ENCODE measurements at places on chromosomes 2 and 18.

GRCh38 chr2:168458139-168458538 is 2.1 kb downstream of the CERS6 start:
- no peak for DNase-seq

GRCh38 chr2:218047536-218048225 is 21.4 kb upstream of the RUFY4 start:
- no peak for DNase-seq

GRCh38 chr2:26706616-26707473 is 14.3 kb downstream of the KCNK3 start:
- DNase-seq = peak; percentile 24

- DNase-seq = no peak
Measured at GRCh38 chr2:8198766-8199382, 483.0 kb upstream of the ID2 start.

- DNase-seq = no peak
Measured at GRCh38 chr2:197284956-197285355, 25.6 kb downstream of the ANKRD44 start.

DNA sequence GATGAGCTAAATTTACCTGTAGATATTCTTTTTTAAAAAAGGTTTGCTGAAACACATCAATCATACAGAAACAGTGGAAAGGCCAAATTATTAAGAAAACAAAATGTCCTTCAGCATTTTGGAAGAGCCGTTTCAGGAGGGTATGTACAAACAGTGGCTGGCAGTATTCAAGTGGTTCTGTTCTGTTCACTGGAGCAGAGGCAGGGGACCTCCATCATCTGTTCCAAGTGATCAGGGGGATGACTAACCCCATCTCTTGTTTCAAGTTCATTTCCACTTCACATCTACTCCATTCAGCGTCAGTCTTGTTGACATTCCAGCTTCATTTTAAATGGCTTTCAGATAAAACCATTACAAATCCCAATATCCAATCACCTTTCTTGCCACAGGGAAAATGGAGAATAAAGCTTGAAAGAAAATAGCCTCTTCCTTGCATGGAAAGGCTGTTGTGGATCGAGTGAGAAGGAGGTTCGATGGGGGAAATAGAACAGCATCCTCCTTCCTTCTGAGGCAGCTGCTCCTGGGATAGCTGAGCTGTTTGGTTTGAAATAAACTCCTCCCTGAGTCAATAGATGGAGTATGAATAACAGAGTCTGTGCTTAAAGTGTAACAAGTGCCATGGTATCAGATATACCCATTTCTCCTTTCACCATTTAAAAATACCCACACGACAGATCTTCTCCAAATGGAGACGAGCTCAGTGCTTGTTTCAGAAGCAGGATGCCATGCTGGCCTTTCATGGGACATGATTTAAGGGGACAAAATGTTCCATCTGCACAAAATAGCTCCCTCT is 63.7 kb upstream of the OTOF start:
- DNase-seq = no peak

DNA sequence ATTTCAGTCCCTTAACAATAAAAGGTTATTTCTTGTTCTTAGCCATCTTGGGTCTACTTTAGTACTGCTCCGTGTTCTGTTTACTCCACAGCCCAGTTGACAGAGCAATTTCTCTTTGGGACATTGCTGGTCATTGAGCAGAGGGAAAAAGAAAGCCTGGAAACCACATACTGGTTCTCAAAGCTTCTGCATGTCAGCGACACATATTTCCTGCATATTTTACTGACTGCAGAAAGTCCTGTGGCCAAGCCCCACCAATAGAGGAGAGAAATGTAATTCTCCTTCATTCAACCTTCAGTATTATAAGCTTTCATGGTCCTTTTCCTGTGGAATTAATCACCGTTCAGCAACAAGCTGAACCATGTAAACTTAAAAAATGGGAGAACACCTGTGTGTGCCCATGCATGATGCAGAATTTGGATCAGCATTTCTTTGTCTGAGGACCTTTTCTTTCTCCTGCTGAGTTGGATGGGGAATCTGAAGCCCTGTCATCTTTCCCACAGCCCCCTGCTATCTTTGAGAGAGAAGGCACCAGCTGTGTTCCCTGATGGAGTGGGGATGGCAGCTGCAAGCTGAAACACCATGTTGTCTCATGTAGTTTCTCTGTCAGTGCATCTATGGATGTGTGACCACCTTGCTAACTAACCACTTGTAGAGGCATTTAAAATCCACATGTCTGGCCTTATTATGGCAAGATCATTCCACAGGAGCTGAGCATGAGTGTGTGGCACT is 431.6 kb downstream of the MEIS1 start:
- DNase-seq = no peak

DNA sequence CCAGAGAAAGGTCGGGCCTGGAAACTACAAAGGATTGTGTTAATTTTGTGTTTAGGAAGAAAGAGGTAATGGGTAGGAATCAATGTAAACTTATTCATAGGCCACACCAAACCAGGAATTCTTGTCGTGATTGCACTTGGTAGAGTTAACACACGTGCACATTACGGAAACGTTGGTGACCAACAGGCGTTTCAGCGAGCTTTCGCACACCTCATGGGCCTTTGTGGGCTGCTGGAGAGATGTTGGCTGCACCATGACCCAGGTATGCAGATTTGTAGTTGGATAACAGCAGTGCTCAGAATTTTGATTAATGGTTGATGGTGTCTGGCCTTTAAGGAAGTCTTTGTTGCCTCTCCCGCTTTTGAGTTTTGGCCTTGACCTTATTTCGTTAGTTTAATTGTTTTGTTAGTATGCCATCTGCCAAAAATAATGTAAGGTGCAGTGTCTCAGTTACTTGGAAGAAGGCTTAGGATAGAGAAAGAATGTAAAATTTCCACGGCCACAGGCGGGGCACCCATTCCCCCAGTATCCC is 1.9 kb downstream of the ZNF236 start:
- DNase-seq = no peak

DNA sequence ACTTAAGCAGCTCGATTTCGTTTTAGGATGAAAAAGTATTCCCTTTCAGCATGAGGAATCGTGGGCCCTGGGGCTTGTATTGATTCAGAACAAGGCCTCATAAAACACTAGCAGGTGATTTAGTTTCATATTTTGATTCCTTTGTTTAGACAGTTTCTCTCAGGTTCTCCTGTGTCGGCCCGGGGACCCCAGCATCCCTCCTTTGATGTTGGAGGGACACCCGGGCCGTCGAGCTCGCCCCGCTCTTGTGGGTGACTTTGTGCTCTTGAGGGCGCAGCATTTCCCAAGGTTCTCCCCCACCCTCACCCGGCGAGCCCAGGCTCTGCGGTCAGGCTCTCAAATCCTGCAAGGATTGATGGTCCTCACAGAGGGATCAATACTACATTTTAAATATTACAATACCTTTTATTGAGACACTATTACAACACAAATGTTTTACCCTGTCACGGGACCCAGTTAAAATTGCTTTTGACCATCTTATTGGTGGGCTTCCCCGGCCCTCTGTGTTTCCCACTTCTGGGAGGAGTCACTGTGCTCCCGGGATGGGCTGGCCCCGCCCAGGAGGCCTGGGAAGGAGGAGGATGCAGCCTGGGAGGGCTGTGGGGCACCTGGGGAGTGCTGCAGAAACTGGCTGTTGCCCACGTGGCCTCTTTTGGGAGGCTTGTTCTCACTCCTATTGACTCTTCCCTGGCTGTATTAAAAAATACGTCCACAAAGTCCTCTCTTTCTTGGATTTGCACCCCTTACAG is 222.6 kb downstream of the INSIG2 start:
- DNase-seq = no peak

- DNase-seq = no peak
Measured at GRCh38 chr2:72208225-72208624, 60.6 kb upstream of the CYP26B1 start.

- peak; percentile 94 for DNase-seq
Measured at GRCh38 chr2:146989741-146990140, 855.1 kb upstream of the ACVR2A start.

DNA sequence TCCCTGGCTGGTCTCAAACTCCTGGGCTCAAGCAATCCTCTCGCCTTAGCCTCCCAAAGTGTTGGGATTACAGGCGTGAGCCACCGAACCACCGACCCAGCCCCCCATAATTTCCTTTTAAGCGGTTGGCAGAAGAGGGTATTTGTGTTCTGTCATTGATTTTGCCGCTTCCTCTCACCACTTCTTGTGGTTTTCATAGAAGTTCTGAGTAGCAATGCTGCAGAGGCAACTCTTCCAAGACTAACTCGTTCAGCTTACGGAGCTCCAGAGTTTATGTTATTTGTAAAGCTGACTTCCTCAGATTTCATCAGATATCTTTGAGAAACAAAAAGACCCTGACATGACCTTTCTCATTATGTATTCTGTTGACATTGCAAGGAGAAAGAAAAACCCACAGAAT is 261.4 kb upstream of the KCNJ3 start:
- no peak for DNase-seq

- no peak for DNase-seq
Measured at GRCh38 chr2:234483568-234484251, 13.2 kb downstream of the ARL4C start.

DNA sequence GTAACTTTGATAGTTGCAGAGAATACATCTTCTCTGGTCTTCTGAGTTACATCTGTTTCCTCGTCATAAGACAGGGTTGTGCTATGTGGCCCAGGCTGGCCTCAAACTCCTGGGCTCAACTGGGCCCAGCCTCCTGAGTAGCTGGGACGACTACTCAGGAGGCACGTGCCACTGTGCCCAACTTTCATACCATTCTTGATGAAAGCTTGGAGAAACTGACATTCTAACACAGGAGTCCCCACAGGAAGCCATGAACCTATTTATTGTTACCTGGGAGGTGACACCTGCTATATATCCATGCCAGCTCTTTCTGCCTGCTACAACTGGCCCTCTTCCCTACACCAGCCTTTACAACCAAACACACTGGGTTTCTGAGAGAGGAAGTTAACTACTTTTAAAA is 19.1 kb downstream of the EIF2AK3 start:
- DNase-seq = no peak

GRCh38 chr2:225064928-225065327 is 22.7 kb upstream of the DOCK10 start:
- no peak for DNase-seq
